ENCODE measurements at places on chromosomes 12 and 14.

DNA sequence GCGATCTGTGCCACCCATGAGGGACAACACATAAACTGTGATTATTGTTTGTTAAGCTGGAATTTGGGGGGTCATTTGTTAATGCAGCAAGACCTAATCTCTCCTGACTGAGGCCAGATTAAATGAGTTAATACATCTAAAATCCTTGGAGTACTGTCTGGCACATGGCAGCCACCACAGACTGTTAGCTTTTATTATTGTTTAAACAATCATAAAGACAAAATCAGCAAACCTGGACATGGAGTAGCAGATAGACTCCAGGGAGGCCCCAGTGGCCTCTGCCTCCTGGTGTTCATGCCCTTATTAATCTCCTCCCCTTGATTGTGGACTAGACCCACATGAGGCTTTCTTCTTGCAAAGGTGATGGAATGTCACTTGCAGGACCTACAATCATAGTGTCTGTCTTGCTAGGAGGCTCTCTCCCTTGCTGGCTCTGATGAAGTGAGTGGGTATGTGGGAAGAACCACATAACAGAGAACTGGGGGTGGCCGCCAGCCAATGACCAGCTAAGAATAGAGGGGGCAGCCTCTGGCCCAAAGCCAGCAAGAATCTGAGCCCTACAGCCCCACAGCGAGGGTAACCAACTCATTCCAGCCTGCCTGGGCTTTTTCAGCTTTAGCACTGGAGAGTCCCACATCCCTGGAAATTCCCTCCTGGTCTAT, 142.0 kb downstream of the SCARB1 start:
- no peak for DNase-seq

GRCh38 chr14:58198086-58198485, 1.9 kb upstream of the ACTR10 start:
- DNase-seq: no peak

DNA sequence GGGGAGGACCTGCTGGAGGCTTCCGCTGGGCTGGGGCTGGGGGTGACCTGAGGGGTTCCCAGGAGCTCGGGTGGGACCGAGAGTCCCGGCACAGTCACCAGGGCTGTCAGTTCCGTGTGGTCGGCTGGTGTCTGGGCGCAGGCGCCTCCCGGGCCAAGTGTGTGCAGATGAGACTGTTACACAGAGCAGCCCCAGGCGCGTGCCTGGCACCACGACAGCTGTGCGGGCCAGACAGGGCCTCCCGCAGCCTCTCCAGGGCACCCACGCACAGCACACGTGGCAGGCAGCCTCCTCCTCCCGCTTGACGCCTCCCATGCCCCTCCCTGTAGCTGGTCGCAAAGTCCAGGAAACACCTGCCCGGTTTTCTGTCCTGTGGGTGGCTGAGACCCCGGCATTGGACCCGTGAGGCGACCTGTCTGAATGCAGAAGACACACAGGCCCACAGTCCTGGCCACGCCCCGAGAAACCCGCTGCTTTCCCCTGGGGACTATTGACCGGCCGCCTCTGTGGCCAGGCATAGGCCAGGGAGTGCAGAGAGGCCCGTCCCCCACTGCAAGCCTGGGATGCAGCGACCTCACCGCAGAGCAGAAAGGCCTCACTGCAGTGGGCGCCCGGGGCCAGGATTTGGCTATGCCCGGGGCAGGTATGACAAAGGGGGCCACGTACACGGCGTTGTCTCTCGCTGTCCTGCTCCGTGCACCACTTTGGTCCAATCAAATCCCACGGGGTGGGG, 12.1 kb upstream of the GALNT9 start:
- no peak for DNase-seq

DNA sequence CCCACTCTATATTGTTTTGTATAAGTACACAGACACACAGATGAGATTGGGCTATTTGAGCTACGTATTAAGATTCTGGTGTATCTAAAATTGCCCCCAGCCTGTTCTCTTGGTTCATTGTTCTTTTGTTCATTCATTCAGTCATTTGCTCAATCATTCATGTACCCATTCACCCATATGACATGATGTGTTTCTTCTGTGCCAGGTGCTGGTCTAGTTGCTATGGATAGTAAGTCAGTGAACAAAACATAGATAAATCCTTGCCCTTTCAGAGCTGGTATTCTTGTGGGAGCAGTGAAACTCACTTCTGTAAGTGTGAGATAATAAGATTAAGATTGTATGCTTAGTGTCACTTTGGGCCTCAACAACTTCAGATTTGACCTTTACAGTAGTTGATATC, 191.3 kb downstream of the TMTC2 start:
- no peak for DNase-seq

DNA sequence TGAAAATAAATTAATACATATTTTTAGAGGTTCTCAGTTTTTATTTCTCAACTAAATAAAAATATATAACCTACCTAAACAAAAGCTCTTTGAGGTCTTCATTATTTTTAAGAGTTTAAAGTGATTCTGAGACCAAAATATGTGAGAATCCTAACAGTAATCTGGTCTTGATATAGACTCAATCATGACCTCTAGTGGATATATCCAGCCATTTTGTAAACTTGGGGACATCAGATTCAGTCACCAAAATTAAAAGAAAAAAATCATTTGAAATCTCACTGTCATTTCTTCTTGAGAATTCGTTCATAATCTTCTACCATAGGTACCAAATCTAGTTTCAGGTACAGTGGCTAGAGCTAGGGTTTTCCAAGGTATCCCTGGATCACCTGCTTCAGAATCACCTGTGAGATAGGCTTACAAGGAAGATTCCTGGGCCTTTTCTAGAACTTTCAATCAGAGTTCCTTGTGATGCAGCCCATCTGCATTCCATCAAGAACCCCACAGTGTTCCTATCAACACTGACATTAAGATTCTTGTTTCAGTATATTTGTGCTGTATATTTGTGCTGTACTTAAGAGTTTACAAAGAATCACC, 214.9 kb downstream of the ADAMTS20 start:
- no peak for DNase-seq

GRCh38 chr12:121774968-121775474, 18.5 kb downstream of the RHOF start:
- DNase-seq: no peak

DNA sequence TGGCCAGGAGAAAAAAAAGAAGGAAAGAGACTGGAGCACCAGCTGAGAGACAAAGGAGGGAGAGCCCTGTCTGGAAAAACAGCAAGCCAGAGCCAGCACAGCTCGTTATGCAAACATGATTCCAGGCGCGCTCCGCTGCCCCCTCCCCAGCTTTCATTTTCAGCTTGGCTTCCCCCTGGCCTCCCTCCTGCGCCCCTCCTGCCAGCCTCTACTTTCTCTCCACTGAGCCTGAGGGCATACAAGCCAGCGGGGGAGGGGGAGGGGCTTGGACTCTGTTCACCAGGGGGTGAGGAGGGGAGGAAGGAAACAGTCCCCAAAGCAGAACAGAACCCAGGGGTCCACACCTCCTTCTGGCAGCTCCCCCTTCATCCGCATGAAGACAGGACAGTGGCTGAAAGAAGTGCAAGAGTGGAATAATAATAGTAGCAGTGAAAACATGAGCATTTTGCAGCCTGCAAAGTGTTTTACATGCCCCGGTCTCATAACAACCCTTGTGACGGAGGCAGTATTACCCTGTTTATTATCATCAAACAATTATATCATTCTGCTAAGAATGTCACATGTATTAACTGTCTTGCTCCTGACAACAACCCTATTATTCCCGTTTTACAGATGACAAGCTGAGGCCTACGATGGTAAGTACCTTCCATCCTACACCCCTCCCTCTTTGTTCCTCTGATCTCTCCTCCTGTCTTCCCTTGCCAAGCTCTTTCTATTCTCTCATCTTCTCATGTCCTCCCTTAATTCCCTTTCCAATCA, 24.2 kb downstream of the SMUG1 start:
- DNase-seq: no peak

DNA sequence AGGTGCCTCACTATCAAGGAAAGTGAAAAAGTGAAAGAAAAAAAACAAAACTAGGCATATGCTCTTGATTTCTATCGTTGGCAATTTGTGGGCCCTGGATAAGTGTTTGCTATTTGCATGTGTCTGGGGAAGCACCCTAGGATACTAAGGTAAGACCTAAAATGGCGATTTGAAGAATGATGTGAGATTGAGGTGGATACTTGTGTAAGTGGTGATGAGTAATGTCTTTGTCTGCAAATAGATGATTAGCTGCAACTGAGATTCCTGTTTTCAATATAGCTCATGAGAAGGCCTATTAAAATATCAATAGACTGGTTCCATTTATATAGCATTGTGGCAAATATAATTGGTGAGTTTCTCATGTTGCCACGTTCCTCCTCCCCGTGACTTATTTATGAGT, 261.7 kb downstream of the NEDD1 start:
- DNase-seq: no peak

DNA sequence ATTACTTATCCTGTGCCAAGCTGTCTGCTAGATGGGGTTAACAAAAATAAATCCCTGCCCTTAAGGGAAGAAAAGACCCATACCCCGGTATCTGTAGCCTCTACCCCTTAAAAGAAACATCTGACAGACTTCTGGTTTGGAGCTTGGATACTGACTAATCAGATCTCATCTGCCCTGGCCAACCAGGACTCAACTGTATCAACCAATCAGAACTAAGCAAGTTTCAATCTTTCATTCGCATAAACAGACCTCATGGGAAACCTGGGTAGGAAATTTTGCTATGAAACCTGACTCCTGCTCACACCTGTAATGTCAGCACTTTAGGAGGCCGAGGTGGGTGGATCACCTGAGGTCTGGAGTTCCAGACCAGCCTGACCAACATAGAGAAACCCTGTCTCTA, 26.4 kb upstream of the PRMT8 start:
- DNase-seq: no peak

GRCh38 chr14:50615056-50615455, 53.0 kb downstream of the SAV1 start:
- no peak for DNase-seq

DNA sequence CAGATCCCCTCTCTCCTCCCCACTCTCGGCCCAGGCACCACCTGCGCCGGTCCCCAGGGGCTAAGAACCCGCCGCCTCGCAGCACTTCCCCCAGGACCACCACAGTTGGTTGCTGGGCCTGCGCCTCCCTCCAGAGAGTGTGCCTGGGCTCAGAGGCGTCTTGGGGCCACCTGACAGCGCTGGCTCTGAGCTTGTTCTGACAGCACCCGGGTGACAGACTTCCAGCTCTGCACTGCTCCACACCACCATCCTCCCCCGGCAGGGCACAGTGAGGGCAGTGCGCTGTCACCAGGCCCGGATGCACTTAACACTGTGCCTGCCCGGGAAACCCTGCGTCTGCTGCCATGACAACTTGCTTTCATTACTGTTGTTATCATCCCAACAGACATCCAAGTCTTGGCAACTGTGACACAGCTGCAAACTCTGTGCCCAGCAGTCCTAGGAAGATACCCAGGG, 6.6 kb downstream of the BRF1 start:
- peak; percentile 55 for DNase-seq

DNA sequence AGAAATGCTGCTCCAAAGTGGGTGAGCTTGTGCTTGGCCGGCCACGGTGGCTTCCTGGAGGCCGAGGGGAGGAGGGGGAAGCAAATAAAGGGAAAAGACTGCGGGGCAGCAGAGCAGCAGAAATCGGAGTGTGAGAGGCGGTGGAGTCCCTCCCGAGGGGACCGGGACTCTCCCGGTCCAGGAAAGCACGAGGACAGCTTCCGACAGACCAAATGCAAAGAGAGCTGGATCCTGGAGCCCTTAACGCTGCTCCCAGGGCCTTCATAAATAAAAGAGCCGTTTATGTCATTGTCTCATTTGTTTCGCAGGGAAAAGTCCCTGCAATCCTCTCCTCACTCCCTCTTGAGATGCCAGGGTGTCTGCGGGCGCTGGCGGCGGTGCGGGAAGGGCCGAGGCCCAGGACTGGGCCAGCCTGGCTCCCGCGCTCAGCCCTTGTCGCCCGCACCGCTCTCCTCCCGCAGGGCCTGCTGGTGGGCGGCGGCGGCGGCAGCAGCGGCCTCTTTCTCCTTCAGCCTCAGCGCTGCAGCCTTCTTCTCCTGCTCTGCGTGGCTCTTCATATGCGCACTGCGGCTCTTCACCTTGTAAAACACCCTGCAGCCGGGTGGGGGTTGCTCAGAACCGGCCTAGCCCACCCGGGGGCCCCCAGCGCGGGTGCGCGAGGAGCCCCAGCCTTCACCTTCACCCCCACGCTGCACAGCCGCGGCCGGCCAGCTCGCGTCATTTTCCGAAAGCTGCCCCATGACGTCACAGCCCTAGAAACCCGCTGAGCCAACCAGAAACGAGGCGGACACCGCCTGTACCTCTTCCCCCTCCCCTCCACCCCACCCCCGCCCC, 4.5 kb upstream of the PNMA1 start:
- no peak for DNase-seq

GRCh38 chr14:77041881-77042545, 13.5 kb upstream of the IRF2BPL start:
- DNase-seq: no peak

- no peak for DNase-seq
Observed at GRCh38 chr14:103713304-103714062, 1.8 kb downstream of the XRCC3 start.

- no peak for DNase-seq
Observed at GRCh38 chr14:99351166-99352007, 79.4 kb upstream of the BCL11B start.

- no peak for DNase-seq
Observed at GRCh38 chr12:90075685-90076084, 367.0 kb upstream of the ATP2B1 start.

DNA sequence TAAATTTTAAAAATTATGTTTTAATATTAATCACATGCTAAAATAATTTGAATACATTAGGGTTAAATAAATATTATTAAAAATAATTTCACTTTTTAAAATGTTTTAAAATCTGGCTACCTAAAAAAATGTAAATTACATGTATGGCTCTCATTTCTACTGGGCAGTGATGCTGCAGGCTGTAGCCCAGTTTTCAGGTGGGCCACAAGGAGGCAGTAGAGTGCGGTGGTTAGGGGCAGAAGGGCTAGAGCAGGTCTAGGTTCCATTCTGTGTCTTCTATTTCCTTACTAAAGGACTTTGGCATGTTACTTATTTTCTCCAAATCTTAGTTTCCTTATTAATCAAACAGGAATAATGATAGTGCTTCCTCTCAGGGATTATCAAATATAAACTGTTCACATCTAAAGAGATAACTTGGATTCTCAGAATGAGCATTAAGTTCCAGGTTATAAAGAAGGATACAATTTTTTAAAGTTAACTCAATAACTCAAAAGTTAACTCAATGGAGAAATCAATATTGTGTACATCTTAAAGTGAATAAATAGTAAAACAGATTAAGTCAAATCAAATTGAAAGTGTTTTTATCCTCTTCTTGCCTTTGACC, 54.9 kb upstream of the OVCH1 start:
- DNase-seq: no peak

DNA sequence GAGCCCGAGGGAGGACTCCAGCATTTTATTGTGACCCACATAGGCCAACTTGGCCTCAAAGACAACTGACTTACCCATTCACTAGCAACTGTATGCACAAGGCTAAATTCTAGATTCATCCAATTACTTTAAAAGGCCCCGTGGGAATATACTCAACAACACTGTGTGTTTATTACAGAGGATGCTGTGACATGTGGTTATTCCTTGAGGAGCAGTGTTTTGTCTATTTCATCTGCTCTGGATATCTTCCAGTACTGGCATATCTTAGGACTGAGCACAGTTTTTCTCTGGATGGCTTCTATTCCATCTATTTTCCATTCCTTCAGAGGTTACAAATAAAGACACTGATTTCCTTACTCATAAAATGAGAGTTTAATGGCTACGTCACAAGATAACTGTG, 87.2 kb upstream of the KRAS start:
- DNase-seq: no peak

- no peak for DNase-seq
Observed at GRCh38 chr14:95727056-95727700, 13.3 kb upstream of the TCL1A start.
